Activated CD4-positive, alpha-beta T cell treated with anti-CD3 and anti-CD28 coated beads for 36 hours (primary cell): ENCODE measurements at places on chromosomes 2 and 18.

GRCh38 chr2:165508927-165509326 is 39.4 kb downstream of the CSRNP3 start:
- no peak for DNase-seq

DNA sequence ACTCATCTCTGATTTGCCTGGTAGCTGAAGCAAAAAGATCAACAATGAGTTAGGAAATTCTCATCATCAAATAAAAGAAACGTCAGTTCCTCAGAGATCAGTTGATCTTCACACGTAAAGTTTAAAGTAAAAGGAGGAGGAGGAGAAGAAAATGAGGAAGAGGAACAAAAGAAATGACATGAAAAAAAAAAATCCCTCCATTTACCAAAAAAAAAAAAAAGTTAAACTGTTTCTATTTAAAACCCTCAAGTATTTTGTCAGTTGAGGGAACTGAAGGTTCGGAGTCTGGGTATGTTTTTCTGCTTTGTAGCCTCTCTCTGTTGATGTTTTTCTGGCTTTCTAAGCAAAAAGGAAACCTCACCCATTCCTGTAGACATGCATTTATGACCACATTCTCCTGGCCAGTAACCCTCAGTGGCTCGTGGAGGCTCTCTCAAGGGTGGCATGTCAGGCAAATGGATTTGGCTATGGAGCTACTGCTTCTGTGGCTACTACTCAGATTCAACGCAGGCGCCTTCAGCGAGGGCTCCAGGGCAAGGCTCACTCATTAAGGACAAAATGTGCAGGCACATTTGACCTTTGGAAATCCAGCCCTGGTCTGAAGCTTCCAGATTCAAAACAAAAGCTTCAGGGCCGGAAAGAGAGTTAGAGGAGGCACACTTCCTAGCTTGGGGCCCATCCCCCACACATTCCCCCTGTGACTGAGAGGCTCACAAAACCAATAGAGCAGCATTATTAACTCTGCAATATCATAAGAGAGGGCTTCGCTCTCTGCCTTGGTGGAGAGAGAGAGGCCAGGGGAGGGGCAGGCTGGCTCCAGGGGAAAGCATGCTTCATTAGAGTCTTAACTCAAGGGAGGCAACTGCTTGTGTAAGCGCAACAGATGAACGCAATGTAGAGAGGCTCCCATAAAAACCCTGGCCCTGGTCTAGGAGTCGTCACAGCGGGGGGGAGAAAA is 22.3 kb downstream of the KLF7 start:
- DNase-seq = peak; percentile 69

DNA sequence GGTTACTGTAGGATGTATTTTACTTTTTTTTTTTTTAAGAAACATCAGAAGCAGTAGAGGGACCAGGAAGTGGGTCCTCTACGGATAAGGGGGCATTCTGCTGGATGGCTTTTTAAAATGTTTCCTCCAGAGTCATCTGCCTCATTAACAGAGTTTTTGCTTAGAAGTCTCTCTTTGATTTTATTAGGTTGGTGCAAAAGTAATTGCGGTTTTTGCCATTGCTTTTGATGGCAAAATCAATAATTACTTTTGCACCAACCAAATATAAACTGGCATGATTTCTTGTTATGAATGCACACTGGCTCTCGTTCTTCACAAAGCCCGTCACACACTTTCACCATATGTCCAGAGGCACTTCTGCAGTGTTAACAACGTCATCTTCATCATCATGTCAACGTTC is 68.5 kb upstream of the FAM237A start:
- DNase-seq = no peak

DNA sequence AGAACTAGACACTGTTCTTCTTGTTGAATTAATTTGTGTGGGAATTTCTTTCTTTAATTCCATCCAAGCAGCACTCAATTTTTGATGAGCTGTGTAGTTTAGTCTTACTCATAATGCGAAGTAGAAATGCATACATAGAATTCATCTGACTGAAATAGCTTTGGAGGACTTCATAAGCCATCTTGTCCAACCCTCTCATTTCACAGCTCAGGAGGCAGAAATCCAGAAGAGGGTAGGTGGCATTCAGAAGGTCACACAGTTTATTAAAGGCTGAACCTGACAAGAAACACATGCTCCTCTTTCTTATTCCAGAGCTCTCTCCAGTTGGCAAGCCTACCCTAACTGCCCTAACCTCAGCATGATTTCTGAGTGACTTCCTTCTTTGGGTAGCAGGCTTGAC is 169.2 kb upstream of the NOSTRIN start:
- DNase-seq = no peak

- no peak for DNase-seq
These were observed 256.9 kb upstream of the DDX18 start for GRCh38 chr2:117557626-117558025.

DNA sequence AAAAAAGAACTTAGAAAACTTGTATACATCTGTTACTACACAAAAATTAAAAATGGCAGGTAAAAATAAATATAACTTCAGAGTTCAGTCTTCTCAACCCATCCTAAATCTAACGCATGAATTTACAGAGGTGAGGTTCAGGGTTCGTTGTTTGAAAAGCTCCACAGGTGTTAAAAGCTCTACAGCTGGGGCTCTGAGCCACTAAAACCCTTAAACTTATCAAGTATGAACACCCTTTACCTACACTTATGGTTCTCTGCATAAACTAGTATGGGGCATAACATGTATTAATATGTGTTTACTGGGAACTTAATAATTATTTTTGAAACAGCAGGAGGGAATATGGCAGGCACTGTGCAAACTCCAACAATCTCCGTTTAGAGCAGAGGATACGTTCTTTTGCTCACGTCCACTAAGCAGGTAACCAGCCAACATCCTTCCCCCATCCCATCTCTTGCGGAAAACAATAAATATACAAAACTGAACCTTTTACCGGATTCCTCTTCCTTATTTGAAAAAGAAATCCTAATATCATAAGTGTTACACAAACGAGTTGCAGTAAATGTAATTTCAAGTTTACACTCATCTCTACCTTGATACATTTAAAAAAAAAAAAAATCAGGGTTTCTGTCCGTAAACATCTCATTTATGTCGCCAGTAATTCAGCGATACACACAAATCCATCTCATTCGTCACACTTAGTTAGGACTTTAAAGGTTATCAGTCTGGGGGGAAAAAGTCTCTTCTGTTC is 1.3 kb downstream of the PIAS2 start:
- DNase-seq = no peak

DNA sequence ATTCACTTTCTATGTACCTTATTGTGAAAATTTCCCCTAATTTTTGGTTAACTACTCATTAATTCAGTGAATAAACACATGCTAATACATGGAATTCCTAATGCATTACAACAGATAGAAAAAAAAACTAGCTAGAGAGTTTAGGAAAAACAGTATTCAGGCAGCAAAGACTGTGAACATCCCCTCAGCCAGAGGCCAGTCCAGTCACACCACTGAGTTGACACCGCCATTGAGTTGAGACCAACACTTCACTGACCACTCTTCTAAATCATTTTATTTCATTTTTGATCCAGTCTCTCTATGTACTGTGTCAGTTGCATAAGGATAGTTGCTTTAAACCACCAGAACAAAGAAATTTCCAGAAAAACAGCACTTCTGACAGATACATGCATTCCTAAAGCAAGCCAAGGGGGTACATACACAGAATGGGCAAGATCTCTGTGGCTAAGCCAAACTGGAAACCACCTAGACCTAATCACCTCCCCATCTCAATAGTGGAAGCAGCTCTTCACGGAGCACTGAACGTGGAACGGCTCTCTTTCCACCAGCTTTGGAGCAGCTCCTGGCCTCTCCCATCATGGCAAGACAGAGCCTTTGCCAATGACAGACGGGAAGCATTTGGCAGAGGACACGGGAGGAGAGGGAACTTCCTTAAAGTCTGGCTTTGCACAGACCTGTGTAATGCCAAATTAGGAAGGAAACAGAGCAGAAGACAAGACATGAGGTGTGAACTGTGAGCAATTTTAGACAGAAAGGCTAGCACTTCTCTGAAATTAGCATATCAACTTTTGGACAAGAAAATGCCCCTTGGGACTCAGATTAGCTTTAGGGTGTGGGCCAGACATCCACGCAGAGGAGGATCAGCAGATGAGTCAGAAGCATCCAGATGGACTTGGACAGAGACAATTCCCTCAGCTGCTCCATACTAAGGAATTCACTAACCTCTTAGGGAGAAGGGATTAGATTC is 36.4 kb downstream of the CACNB4 start:
- no peak for DNase-seq

DNA sequence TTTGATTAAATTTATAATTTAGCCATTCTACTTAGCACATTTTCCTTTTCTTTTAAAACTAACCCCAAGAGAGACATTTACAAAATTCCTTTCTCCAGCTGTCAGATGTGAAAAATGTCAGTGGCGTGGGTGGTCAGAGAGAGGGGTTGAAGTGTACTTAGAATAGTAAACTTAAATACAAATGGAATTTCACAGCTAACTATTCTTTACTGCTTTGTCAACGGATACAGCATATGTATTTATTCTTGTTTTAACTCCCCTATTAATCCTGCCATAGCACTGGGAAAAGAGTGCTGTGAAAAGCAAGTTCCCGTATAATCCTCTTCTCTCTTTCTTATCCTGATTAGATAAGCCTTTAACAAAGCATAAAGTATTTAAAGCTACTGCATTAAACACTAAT is 191.4 kb upstream of the CHAC2 start:
- DNase-seq = no peak

DNA sequence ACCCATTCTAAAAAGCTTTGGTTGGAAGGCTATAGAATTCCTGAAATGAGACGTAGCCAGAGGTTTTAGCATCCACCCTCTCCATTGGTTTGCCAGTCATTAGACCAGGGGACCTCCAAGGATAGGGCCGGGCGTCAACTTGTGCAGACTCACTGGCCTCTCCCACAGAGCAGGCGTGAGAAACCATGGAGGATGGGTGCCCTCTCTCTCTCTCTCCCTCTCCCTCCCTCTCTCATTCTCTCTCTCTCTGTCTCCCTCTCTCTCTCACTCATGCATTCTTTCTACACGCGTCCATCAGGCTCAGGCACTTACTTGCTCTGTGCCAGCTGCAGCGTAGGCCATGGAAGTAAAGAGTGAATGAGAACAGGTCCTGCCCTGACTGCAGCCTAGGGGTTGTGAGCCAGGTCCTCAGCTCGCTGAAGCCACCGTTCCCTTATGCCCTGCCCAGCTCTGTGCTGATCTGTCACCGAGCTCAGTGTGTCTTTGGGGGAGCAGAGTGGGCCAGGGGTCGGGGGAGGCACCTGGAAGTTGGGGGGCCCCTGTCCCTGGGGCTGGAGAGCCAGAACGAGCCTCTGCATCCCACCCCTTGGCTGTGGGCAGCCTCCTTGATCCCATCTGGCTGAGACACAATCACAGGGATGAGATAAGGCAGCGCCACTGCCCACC is 304.4 kb upstream of the HS6ST1 start:
- no peak for DNase-seq

DNA sequence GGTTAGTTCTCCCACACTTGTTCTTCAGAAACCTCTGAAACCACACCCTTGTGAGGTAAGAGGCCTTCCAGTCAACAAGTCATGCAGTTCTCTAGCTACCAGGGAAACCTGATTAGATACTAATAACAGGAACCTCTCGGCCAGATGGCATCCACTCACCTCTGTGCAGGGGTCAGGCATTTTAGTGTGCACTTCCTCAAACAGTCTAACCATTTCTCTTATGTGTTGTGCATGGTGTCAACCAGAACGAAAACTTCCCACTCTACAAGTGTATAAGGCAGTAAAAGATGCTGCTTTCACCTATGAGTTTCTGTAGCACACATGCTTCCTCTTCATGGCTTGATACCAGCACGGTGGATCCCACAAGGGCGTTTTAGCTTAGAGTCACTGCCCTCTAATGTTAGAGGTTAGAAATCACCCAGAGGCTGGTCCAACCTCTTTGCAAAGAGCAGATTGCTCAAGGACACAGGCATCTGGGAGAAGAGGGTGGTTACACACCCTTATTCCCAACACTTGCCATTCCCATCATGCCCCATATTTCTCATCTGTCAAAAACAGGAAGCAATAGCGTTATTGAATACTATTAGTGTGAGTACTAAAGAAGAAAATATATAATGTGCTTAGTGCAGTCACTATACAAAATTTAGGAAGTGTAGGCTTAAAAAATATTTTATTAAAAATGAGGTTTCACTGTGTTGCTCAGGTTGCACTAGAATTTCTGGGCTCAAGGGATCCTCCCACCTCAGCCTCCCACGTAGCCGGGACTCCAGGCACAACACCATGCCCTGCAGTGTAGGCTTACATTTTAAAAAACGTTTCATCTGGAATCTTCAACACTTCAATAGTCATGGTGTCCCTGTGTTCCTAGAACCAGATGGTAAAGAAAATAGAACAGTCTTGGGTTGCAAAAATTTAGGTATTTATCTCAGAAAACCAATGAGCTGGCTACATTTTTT is 34.5 kb upstream of the RAB31 start:
- peak; percentile 55 for DNase-seq
